SW480 (cell line): ENCODE measurements at places on chromosomes 1 and 21.
A peak's percentile ranks its signal among the peaks of the same experiment; 100 is the strongest.

GRCh38 chr1:34324879-34325440 is 148.3 kb downstream of the C1orf94 start:
- DNase-seq = no peak

DNA sequence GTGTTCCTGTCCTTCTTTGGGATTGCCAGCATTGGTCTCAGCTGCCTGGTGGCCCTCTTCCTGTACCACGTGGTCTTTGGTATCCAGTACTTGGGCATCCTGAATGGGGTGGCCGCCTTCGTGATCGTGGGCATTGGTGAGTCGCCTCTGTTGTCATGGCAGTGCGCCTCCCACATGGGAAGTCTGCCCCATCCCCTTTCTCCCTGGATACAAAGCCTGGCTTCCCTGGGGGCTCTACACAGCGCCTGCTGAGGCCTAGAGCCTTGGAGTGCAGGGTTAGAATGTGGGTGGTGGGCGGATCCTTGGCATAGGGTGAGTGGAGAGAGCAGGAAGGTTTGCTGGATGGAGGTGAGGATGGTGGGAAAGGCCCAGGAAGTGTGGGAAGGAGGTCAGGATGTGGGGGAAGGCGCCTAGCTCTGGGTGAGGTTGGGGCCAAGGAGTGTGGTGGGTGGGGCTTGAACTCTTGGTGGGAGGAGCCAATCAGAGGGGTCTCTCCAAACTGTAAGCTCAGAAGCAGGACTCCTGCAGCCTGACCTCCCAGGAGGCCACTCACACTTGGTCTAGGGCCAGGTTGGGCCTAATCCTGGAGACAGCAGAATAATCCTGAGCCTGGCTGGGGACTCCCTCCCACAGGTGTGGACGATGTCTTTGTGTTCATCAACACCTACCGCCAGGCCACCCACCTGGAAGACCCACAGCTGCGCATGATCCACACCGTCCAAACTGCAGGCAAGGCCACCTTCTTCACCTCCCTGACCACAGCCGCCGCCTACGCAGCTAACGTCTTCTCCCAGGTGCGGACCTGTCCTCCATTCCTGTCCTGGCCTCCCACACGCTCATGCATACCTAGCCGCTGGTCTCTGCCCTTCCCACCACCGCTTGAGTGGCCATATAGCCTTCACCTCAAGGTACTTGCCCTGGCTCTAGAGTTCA is 36.7 kb downstream of the DISP3 start:
- DNase-seq = no peak

DNA sequence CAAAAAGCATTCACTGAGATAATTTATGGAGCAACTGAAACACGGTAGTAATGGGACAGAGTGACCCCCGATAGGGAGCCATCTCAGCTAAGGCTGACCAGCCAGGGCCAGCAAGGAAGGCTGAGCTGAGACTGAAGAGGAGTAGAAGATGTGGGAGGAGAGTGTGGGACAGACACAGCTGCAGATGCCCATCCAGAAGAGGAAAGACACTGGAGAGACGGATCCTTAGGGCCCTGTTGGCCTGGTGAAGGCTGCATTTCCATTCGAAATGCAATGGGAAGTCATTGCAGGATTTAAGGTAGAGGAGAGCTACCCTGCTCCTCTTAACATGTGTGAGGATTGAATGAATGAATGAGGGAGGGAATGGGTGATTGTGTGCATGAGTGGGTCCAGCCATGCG is 44.0 kb upstream of the LRP8 start:
- no peak for DNase-seq

DNA sequence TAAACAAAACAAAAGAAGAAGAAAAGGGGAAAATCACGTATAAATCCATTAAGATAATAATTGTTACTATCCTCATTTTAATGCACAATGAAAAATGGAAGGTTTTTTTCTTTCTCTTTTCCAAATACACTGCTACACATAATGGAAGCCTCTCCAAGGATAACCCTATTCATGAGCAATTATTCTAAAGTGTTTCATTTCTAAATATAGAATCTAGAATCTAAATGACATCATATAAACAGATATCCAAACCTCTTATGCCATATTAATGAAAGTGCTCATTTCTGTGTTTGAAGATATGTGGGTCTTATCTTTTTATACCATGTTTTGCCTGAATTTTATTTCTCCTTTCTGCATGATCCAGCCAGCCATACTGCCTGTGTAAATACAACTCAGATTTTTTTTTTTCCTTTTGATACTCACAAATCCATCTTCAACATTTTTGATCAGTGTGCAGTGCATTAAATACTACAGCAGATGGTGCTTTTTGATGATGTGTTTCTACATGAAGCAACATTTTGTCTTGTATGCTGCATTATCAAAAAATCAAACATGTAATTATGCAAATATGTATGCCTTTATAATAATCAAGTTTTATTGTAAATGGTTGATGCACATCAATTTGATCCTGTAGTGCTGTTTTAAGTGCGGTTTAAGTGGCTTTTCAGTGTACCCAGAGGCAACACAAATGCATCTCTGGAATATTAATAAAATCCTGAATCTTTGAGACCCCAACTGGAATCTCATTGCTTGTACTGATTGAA is 625.6 kb upstream of the PTBP2 start:
- no peak for DNase-seq

GRCh38 chr21:38498057-38498833 is at the start of gene ERG:
Gene ERG (minus strand): TSS chr21:38498477. CDS start chr21:38498380, 97 bp downstream.
- DNase-seq = no peak

GRCh38 chr21:33042812-33043211 is 17.1 kb downstream of the OLIG2 start:
- DNase-seq = peak; percentile 63

DNA sequence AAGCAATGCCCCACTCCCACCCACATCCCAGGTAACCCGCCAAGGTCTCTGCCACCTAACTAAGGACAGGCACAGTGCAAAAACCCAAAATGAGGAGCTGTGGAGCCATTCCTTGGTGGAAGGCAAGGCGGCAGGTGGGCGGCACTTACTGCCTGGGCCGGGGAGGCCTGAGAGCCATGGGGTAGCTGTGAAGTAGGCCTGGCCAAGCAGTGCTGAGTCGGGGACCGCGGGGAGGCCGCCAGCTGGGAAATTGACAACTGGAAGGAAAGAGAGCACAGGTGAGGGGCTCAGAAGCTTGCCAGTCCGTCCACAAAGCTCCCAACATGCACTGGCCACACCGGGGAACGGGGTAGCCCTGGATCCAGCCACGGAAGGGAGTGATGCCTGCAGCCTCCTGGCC is 85.3 kb downstream of the NPHP4 start:
- DNase-seq = no peak

DNA sequence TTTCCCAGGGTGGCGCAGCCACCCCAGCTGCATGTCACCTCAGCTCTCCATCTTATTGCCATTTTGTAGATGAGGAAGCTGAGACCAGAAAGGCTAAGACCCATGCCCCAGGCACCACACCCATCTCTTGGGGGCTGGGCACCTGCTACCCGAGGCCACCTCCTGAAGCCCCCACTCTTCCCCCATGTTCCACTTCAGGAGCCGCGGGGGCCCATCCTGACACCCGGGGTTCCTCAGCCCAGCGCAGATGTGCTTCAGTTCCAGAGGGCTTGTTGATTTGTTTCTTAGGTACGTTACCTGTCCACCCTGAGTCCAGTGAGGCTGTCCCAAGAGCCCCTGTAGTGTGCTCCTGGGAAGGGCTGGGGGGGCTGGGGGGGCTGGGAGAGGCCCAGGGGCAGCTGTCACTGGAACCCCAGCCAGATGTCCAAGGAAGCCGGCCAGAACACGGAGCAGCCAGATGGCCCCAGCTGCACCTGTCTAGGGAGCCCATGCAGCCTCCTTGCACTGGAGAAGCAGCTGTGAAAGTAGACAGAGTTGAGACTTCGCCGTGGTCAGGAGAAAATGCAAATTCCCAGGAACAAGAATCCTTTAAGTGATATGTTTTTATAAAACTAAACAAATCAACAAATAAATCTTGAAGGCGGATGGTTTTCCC is 17.1 kb upstream of the CCDC27 start:
- no peak for DNase-seq

DNA sequence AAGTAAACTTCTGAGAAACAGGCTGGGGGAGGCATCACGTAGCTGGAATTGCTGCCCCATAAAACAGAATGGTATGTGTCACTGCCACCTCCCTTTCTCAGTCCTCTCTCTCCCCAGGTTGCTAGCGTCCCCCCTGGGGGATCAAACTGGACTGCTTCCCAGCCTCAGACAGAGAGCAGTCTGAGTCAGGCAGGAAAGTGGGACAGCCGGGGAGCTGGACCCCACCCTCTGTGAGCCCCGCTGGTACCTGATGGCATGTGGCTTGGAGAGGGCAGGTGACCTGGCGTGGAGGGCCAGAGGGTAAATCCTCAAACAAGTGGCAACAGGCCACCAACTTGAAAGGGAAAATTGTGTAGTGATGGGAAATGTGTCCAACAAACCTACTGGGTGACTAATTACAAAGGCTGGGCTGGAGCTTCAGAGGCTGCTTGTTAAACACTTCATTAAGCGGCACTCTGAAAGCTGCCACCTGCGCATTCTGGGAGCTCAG is 1.0 kb upstream of the SFN start:
- peak; percentile 47 for DNase-seq

- no peak for DNase-seq
Observed at GRCh38 chr1:27403065-27403726, 10.8 kb downstream of the GPR3 start.

DNA sequence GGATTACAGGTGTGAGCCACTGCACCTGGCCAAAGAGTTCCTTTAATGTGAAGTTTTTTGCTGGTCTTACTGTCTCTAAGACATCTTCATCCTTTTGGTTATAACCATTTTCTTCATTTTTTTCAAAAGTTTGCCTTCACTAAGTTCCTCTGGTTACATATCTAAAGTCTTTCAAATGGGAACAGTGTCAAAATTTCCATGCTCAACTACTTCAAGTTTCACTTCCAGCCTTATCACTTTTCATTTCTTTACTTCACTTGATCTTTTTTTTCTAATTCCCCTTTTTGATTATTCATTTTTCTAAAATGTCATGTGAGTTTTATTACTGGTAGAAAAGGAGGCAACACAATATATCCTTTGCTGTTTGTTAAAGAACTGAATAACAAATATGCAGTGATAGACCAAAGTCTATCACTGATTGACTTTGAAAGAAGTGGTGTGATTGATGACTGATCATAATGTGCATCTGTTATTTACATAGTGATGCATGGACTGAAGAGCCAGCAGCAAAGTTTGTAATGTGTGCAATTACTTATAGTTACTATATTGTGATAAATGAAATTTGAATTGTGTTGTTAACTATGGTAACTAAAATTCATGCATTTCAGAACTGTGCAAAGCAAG is 16.0 kb upstream of the ZFYVE9 start:
- DNase-seq = no peak

GRCh38 chr1:24586970-24587820 is 31.3 kb downstream of the NCMAP start:
- peak; percentile 66 for DNase-seq

GRCh38 chr1:109979489-109980091 is 5.0 kb upstream of the AHCYL1 start:
- no peak for DNase-seq

DNA sequence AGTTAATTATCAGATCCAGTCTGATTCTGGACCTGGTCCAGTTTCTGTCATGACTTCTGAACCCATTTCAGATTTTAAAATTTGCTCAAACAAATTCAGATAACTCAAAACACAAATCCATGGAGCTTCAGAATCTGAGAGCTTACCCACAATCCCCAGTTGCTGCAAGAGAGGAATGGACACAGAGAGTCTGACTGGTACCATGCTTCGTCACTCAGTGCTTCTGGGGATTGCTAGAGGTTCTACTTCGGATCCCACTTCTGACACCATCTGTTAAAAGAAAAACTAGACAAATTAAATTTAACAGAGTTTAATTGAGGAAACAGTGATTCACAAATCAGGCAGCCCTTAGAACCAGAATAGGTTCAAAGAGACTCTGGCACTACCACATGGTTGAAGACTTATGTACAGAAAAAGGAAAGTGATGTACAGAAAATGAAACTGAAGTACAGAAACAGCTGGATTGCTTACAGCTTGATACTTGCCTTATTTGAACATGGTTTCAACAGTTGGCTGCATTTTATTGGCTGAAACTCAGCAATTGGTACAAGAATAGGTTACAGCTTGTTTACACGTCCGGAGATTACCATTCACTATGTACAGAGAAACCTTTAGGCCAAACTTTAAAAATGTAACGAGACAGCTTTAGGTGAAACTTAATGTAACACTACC is 60.7 kb upstream of the TEKT2 start:
- DNase-seq = no peak

- DNase-seq = no peak
Observed at GRCh38 chr1:36605942-36606640, 123.4 kb upstream of the CSF3R start.

DNA sequence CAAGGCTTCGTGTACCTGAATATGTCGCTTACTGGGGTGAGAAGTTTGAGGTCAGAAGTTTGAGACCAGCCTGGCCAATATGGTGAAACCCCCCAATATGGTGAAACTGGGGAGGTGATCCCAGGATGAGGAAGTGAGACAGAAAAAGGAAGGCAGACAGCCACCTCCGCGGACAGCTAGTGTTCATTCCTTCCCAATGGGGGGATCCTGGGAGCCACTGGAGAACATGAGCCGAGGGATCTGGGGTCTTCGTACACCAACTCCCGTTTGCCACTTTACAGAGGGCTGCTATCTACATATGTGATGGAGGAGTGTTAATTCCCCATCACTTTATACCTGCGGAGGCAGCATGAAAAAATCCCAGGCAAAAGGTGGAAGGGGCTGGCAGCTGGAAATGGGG is 19.6 kb upstream of the IFFO2 start:
- no peak for DNase-seq

DNA sequence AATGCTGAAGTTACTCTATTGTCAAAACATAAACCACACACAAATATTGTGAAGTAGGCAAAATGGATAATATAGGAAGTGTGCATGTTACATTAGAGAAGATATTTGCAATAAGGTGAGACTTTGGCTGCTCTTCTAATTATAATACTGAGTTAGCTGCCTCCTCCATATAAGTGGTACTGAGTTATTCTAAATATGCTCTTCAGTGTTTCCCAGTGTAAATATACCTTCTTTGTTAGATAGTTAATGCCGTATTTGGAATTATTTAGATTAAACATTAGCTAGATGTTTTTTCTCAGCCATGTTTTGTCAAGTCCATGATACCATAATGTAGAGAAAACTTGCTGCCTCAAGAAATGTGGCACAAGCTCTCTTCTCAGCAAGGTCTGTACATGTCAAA is 186.4 kb downstream of the PTPRC start:
- DNase-seq = no peak

DNA sequence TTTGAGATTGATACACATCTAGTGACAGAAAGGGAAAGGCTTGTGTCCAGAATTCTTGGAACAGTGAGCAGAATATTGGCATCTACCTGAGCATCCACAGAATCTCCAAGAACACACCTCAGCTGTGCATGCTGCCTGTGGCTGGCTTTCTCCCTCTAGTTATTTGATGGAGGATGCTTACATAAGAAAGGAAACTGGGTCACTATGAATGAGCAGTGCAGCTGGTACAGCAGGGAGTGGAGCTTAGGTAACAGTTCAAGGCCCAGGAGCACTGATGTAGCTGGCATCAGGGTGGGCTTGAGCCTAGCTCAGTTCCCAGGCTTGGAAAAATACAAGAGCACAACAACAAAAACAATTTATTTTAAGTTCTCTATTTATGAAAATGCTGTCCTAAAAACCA is 26.3 kb downstream of the RGS8 start:
- DNase-seq = no peak

DNA sequence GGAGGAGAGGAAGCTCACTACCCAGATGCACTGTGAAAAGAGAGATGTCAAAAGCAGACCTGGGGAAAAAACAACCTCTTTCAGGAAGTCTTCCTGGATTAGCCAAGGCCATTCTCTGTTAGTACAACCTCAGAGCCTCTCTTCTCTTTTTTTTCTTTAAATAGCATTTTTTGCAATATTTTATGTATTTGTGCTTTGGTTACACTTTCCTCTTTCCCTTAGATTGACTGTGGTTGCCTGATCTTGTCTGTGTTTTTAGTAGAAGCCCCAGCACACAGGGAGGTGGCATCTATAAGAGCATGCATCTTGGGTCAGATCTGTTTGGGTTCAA is 18.8 kb downstream of the SLC26A9 start:
- no peak for DNase-seq
